ENCODE measurements at places on chromosomes 7 and 10. TPM values are rescaled to one million over a fixed set of nuclear protein-coding genes. Genes with fewer than 3 reads are reported as not detected.

The MYL10 gene
- total RNA-seq = not detected

The GRID2IP gene
- total RNA-seq = 0.08 TPM

The GALNT17 gene
- total RNA-seq = 16.8 TPM

The OPN1SW gene
- total RNA-seq = 0.57 TPM

The COX15 gene
- 38.0 TPM for total RNA-seq

The RADIL gene
- total RNA-seq = 6.0 TPM

The NOS3 gene
- 0.33 TPM for total RNA-seq

The SLIT1 gene
- total RNA-seq = 137 TPM

The RNF32 gene
- total RNA-seq = 6.0 TPM

The FRMPD2 gene
- total RNA-seq = 1.7 TPM

The LLCFC1 gene
- 0.67 TPM for total RNA-seq

The FAM25A gene
- not detected for total RNA-seq

The PPA1 gene
- 168 TPM for total RNA-seq

The PPP1R3C gene
- 10.8 TPM for total RNA-seq

The NXPH1 gene
- total RNA-seq = 4.1 TPM

The C10orf62 gene
- total RNA-seq = 0.31 TPM

The NODAL gene
- 1.2 TPM for total RNA-seq

The CYP3A4 gene
- not detected for total RNA-seq

The ZCWPW1 gene
- 12.3 TPM for total RNA-seq

The RNF133 gene
- 0.31 TPM for total RNA-seq

The PANK1 gene
- 24.9 TPM for total RNA-seq

The SNX10 gene
- total RNA-seq = 32.0 TPM

The DLX5 gene
- total RNA-seq = not detected

The GRM8 gene
- 2.0 TPM for total RNA-seq

The PTEN gene
- 103 TPM for total RNA-seq

The TES gene
- total RNA-seq = 42.9 TPM

The SPDYE11 gene
- total RNA-seq = 2.2 TPM

The BLNK gene
- 0.18 TPM for total RNA-seq

The BLVRA gene
- total RNA-seq = 38.9 TPM

The SYCE1 gene
- not detected for total RNA-seq

The CALML5 gene
- 0.68 TPM for total RNA-seq

The HTR5A gene
- total RNA-seq = 0.39 TPM

The ARHGAP22 gene
- total RNA-seq = 2.0 TPM
